ENCODE measurements at places on chromosomes 6 and 20.
A peak's percentile ranks its signal among the peaks of the same experiment; 100 is the strongest.

DNA sequence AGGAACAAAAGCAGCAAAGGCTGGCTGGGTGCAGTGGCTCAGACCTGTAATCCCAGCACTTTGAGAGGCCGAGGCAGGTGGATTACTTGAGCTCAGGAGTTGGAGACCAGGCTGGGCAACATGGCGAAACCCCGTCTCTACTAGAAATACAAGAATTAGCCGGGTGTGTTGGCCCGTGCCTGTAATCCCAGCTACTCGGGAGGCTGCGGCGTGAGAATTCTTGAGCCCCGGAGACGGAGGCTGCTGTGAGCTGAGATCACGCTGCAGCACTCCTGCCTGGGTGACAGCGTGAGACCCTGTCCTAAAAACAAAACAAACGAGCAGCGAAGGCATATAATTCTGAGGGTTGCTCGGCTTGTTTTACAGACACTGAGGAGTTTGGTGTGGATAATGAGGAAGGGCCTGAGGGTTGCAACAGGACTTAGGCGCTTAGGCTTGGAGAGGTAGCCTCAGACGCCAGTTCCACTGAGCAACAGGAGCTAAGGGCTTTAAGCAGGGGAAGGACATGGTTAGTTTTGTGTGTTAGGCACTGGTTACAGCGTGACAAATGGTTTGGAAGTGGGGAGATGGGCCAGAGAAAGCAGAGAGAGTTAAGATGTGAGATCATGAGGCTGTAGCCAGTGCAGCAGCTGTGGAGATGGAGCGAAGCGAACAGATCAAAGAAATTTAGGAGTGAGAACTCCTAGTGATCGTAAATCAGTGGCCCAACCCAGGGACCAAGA, 1.2 kb downstream of the MYH7B start:
- no peak for DNase-seq

- DNase-seq, result no peak
Observed at GRCh38 chr6:110307368-110307767, 50.8 kb downstream of the METTL24 start.

DNA sequence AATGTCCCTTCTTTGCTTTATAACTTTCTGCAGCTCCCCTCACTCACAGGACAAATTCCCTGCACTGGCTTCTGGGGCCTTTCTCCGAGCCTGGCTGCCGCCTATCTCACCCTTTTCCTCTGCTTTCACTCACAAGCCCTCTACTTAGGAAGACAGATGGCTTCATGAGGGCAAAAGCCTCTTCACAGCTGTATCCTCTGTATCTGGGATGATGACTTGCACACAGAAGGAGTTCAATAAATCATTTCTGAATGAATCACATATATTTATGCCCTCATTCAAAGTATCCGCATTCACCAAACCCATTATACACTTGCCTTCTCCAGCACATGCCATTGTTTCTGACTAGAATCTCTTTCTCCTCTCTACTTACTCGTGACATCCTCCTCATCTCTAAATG, 159.0 kb upstream of the RIPOR2 start:
- DNase-seq, result no peak

DNA sequence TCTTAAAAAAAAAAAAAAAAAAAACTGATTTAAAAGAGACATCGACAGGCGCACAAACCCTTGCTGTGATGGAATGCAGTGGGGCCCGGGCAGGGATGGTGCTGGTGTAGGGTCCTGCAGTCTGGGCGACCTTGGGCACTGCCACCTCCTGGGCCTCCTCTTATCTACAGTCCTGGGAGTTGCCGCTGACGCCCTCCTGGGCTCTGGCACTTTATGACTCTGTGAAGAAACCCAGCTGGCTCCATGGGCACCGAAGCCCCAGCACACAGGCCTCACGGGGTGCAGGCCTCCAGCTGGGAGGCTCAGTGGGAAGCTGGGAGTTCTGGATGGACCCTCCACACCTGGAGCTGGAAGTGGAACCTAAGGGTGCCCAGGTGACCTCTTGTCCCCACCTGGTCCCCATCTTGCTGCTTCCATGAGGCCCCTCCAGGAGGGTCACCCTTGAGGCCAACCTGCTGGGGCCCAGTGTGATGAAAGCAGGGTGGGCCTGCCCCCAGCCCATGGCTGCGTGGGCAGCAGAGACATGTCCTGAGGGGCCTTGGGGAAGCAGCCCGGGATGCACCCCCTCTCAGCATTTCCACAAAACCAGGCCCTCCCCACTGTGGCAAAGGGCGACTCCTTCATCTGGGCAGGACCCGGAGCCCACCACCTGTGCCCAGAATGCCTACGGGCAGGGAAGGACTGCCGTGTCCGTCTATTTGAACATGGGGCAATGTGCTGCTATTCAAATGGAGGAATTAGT, 104.9 kb downstream of the ASXL1 start:
- DNase-seq, result no peak

DNA sequence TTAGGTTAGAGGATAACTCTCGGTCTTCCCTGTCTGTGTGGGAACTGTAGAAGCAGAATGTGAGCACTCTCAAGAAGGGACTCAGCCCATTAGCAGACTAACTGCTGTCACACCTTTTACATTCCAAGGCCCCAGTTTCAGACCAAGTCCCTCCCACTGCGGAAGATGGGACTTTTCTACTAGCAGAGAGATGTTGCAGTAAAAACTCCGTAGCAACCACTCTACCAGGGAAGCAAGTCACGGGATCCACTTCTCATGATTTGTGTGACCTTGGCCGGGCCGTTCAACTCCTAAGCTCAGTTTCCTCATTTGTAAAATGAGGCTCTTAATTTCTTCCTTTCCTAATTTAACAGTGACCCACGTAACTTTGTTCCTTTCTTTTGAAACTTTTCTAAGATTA, 77.1 kb upstream of the SLC4A11 start:
- no peak for DNase-seq

- no peak for DNase-seq
Observed at GRCh38 chr6:3908961-3909360, 59.8 kb downstream of the FAM50B start.

DNA sequence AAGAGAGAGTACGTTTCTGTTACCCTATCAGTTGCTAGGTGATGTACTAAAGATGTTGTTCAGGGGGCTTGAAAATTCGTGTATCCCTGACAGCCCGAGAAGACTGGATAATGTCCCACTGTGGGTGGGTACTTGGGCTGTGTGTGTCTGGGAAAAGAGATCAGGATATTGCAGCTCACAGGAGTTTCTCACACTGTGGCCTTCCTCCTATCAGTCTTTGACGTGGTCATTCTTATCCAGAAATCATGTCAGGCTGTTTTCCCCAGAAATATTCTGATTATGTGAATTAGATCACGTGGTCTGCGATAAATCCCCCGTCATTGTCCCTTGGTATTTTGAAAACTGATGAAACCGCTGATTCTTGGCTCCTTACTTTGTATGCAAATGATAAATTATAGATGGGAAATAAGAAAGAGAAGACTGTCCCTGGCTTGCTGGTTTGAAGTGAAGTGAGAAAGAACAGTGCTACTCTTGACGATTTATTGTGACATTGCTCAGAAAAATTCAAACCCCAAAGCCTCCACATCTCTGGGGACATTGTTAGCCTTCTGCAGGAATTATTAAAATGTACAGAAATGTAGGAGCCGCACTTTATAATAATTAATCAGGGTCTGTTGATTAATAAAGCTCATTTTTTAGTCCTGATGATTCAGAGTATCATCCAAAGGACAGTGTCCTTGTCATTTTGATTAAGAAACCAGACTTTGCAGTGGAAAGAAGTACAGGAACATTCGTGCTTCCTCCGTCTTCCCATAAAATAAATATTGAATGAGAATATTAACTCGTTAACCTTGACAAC, 167.5 kb upstream of the TSHZ2 start:
- DNase-seq, result no peak

DNA sequence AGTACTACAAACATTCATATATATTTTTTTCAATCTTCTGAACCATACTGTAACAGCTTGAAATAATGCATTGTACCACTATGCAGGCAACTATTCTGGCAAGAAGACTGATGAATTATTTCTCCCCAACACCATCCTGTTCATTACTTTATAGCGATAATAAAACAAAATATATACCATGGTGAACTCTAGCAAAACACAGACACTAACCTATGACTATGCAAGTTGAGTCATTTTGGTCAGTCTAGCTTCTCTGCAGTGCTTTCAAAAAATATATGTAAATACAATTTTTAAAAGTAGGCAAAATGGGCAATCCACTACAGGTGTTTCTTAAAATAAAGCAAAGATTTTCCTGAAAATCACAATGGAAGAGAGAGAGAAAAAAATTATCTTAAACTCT, 20.3 kb downstream of the PHIP start:
- DNase-seq, result no peak

DNA sequence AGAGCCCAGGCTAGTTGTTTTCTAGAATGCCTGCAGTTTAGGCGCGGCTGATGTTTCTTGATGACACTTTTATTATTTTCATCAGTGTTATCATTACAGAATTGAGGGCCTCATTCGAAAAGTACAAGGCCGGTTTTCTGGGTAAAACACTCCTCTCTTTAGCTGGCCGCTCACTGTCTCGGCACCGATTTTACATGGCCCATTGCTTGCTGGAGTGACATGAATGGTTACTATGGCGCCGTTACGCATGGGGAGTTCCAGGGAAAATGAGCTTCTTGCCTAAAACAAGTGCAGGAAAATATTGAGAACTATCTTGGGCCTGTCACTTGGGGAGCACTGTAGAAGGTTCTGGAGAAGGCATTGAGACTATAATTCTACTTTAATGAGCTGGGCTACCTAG, 317.8 kb downstream of the CDH4 start:
- no peak for DNase-seq

DNA sequence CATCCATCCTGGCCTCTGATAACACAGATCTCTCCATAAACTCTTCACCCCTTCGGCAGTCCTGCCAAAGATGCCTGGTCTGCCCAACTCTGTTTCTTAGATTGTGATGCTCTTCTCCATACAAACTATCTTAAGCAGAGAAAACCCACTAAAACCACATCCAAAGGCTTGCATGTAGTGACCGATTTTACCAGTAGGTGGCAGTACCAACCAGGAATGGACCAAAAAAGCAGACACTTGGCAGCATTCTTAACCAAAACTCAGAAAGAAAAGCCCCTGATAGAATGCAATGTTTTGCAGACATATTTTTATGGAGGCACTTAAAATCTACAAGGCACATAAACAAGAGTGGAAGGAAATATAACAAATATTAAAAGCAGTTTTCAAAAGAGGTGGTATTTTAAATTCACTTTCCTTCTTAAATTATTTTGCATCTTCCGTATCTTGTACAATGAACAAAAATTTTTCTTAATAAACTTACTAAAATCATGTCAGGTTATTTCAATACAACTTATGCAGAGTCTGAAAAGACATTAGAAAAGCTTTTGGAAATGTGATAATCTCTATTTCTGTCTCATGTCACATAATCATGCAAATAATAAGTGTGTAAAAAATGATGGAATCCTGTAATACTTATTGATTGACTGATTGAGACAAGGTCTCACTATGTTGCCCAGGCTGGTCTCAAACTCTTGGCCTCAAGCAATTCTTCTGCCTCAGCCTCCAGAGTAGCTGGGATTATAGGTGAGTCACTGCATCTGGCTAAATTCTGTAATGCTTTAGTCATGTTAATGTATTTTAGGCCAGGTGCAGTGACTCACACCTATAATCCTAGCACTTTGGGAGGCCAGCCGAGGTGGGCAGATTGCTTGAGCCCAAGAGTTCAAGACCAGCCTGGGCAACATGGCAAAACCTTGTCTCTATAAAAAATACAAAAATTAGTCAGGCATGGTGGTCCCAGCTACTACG, 29.4 kb downstream of the LRP11 start:
- peak; percentile 48 for DNase-seq

DNA sequence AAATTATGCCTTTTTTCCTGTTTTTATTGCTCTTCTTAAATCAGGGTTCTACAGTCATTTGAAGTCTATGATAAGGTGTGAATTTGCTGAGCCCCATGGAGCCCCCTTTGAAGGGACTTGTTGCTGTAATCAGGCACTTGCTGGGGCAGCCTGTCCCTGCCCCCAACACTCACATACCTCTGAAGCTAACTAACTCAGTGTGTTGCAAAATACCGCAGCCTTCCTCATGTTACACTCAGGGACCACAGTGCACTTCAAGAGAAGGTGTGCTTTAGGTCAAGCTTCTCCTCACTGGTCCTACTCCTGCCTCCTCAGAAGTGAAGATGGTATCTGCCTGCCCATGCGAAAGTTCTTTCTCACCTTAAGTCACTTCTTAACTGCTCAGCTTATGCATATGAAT, 66.1 kb upstream of the GLP1R start:
- no peak for DNase-seq

GRCh38 chr6:37119387-37119886, 50.5 kb upstream of the PIM1 start:
- DNase-seq, result no peak

GRCh38 chr6:159819932-159820640, 20.0 kb downstream of the PNLDC1 start:
- DNase-seq, result no peak

- DNase-seq, result no peak
Observed at GRCh38 chr6:110781522-110782214, 33.6 kb downstream of the CDK19 start.

DNA sequence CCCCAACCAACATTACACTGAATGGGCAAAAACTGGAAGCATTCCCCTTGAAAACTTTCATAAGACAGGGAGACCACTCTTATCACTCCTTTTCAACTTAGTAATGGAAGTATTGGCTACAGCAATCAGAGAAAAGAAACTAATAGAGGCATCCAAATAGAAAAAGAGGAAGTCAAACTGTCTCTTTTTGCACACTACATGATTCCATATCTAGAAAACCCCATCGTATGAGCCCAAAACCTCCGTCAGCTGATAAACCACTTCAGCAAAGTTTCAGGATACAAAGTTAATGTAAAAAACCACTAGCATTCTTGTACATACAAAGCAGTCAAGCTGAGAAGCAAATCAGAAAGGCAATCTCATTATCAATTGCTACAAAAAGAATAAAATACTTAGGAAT, 580.4 kb upstream of the PTCHD4 start:
- no peak for DNase-seq

DNA sequence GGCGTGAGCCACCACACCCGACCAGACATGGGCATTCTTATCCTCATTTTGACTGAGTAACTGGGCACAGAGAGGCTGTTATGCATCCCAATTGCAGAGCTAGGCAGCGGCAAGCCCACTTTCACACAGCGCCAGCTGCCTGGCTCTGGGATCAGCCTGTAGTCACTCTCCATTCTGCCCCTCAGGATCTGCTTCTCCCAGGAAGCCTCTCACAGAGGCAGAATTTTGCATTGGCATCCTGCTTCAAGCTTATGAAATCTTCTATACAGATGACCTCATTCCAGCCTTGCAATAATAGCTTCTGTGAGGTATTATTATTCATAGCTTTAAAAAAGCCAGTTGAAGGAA, 37.0 kb upstream of the IER3 start:
- no peak for DNase-seq

DNA sequence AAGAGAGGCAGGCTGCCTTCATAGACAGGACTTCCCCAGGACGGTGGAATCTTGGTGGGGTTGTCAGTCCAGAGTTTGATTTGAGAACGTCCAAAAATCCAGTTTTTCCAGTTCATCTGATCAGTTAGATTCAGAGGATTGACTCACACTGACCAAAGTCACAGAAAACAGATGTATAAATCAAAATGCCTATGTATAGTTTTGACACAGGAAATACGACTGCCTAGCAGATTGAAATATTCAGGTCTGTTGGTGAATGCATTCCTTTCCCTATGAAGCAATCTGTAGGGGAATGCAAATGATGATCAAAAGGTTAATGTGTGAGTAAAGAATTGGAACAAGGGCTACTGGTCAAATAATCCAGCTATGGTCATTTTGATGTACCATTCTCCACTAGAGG, 29.7 kb upstream of the GFOD1 start:
- DNase-seq, result no peak

- no peak for DNase-seq
Observed at GRCh38 chr6:121828146-121828886, 392.9 kb downstream of the GJA1 start.
